ENCODE measurements at places on chromosomes 1 and 21.

DNA sequence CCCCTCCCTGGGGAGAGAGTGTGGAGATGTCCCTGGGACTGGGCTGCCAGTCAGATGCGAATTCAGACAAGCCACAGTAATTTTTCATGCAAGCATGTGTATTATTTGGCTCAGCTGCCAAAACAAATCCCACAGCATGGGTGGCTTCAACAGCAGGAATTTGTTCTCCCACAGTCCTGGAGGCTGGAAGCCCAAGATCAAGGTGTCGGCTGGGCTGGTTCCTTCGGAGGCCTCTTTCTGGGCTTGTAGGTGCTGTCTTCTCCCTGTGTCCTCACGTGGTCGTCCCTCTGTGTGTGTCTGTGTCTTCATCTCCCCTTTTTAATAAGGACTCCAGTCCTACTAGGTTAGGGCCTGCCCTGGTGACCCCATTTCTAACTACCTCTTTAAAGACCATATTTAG is 91.9 kb upstream of the ACTRT2 start:
- no peak for DNase-seq

DNA sequence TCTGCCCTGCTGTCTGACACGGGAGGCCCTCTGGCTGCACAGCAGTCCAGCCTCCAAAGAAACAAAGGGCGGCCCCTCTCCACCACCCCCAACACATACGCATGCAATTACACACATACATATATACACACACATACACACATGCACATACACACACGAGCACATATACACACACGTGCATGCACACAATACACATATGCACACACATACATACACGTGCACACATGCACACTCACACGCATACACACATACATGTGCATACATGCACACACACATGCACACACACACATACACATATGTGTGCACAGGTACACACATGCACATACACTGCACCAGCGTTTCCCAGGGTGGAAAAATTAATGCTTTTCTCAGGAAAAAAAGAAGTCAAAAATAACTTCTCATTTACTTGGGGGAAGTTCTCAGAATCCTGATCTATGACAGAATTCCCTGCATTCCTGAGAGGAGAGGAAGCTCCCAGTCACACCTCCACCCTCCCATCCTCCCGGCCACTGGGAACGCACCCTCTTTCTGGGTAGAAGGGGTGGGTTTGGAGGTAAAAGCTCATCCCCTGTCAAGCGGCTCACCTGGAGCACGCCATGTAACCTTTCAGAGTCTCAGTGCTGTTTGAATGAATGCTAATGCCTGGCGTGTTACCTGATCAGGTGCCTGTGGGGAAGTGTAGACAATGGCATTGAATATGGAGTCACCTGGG is 33.1 kb upstream of the KLHDC7A start:
- no peak for DNase-seq

- no peak for DNase-seq
Measured at GRCh38 chr1:167977245-167977644, 40.4 kb upstream of the MPC2 start.

- DNase-seq = no peak
Measured at GRCh38 chr1:68173283-68173935, 58.9 kb downstream of the WLS start.

GRCh38 chr1:18474559-18475175 is 6.1 kb upstream of the KLHDC7A start:
- no peak for DNase-seq

DNA sequence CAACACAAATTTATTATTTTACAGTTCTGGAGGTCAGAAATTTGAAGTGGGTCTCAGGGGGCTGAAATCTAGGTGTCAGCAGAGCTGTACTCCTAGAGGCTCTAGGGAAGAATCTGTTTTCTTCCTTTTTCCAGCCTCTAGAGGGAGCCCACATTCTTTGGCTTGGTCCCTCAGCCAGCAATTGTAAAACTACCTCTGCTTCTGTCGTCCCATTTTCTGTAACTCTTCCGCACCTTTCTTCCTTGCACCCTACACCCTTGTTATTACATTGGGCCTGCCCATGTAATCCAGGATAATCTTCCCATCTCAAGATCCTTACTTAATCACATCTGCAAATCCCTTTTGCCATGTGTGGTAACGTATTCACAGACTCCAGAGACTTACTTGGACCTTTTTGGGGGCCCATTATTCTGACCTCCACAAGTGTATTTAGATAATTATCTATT is 24.8 kb upstream of the THEM4 start:
- peak; percentile 29 for DNase-seq

DNA sequence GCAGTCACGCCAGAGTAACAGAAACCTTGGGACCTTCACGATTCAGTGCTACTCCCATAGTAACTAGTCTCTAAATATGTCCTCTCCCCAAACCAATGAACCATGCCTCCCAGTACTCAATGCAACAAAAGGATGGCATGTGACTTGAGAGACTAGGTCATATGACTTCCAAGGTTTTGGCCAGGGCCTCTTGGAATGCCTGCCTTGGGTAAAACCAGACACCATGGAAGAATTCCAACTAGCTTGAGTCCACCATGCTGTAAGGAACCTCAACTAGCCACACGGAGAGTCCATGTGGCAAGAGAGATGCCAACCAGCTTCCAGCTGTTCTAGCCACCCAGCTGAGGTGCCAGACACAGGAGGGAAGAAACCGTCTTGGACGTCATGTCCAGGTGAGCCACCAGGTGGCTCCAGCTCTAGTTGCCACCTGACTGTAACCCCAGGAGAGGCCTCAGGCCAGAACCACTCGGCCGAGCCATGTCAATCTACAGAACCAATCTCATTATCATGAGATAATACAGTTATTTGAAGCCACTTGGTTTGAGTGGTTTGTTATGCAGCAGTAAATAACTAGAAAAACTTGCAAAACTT is 115.0 kb downstream of the SYF2 start:
- peak; percentile 24 for DNase-seq

- no peak for DNase-seq
Measured at GRCh38 chr1:244674446-244674845, 21.5 kb downstream of the DESI2 start.

- peak; percentile 56 for DNase-seq
Measured at GRCh38 chr1:24966724-24967346, 36.8 kb upstream of the RUNX3 start.

DNA sequence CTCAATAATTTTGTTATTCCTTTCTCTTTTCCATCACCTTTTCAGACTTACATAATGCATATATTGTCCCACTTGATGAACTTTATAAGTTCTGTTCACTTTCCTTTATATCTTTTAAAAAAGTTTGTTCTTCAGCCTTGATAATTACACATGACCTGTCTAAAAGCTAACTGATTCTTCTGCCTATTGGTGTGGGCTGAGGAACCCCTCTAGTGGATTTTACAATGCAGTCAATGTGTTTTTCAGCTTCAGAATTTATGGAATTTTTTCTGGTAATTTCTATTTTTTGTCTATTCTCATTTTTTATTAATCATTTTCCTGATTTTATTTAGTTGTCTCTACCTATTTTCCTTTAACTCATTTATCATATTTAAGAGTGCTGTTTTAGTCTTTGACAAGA is 7.5 kb downstream of the MNDA start:
- DNase-seq = no peak

DNA sequence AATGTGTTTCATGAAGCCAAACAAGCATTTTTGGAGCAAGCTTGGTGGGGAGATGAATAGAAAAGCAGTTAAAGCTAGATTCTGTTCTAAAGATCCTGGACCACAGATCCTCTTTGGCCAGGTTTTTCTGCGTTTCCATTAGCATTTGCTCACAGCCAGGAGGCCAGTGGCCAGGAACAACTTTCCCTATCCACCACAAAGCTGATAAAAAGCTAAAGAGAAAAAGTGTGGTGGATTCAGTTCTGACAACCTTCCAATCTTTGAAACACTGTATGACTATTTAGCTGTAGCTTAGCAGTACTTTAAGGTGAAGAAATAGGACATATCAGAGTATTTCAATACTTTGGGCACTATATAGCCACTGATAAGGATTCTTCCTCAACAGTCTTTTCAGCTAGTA is 3.0 kb upstream of the NEK7 start:
- no peak for DNase-seq

GRCh38 chr1:108193333-108193732 is 6.8 kb downstream of the SLC25A24 start:
- DNase-seq = no peak

- DNase-seq = no peak
Measured at GRCh38 chr1:216055004-216055403, 368.2 kb downstream of the USH2A start.

- no peak for DNase-seq
Measured at GRCh38 chr1:96730574-96731298, 9.2 kb downstream of the PTBP2 start.

- no peak for DNase-seq
Measured at GRCh38 chr1:86788300-86789206, 84.2 kb downstream of the SH3GLB1 start.

DNA sequence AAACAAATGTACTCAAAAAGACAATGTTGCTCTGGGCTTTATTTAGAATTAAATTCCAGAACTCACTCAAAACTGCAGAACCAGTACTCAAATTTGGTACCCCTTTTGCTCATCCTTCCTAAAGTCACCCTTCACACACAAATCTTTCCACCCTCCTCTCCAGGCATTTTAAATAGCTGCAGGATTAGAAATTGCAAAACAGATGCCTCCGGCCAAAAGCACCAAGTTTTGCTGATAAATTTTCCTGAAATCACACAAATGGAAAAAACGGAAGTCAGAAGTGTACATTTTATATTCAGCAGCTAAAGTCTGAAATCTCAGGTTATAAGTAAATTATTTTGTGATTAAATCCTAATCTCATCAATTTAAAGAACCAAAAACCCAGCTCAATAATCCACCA is 147.0 kb downstream of the NRIP1 start:
- no peak for DNase-seq

DNA sequence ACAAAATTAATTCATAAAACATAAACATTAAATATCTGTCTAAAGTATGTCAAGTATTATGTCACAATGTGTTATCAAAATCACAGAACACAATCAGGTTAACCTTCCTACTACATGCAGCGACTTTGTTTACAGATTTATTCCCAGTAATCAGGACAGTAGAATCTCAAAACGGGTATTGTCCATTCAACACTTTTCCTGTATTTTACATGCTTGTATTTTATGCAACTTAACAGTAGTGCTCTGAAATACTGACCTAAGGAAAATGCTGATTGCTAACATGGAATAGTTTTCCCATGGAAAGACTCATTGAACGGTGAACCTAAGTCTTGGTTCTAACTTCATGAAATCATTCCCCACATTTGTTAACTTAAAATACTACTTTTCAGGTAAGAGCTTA is 2.3 kb downstream of the SERBP1 start:
- no peak for DNase-seq

DNA sequence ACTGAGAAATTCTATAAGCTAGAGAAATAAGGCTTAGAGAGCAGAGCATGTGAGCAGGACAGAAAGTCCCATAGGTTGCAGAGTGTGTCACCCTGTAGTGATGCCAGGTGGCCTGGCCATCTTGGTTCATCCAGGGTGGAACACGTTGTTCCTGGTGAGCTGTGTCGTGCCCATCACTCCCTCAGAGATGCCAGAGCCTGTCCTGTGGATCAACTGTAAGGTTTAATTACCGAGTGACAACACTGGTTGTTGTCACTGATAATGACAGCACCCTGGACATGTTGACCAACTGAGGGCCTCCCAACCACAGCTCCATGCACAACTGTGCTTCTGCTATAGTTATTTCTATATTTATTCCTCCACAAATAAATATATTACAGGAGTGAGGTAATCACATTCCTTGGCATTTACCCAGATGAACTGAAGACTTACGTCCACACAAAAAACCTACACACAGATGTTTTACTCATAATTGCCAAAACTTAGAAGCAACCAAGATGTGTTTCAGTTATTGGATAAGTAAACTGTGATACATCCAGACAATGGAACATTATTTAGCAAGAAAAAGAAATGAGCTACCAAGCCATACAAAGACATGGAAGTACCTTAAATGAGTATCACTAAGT is 6.2 kb downstream of the C1orf198 start:
- no peak for DNase-seq

- DNase-seq = no peak
Measured at GRCh38 chr1:209387969-209388329, 195.6 kb upstream of the CAMK1G start.

DNA sequence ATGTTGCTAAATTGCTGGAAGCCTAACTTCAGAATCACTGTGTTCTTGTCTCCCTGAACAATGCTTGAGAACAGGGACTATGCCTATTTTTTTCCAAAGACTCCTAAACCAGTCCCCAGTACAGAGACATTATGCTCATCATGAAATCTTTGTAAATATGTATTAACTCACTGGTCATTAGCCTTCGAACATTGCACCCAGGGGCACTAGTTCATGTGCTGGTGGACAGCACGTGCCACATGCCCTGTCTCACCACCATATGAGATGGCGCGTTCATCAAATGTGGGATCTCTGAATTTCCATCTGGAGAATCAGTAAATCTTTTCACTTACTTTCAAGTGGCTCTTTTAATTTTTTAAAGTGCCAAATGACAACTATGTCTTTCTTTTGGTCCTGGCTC is 11.0 kb upstream of the ATP1A1 start:
- no peak for DNase-seq

DNA sequence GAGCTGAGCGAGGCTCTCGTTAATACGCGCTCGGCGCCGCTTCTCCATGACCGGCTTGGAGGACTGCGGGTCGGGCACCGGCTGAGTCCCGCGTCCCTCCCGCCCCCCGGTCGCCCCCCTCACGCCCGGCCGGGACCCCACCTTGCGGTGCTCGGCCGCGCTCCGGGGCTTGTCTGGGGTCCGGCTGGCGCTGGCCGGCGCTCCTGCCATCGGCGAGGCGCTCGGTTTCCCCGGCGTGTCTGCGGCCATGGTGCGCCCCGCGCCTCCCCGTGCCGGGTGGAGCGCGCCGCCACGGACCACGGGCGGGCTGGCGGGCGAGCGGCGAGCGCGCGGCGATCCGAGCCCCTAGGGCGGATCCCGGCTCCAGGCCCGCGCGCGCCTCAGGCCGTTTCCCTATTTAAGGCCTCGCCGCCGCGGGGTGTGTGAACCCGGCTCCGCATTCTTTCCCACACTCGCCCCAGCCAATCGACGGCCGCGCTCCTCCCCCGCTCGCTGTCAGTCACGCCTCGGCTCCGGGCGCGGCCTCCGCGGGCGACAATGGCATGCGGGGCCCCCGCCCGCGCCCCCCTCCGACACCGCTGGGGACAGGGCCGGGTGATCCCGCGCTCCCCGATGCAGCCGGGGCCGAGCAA is at the start of gene HES4:
Gene HES4, minus strand, starts transcription at position 373 of the 632 bp plus-strand sequence. Its CDS starts 124 bp downstream, at position 249.
- DNase-seq = peak; percentile 78
